ENCODE measurements at places on chromosomes 7 and 10. TPM values are rescaled to one million over a fixed set of nuclear protein-coding genes. Genes with fewer than 3 reads are reported as not detected.

DNA sequence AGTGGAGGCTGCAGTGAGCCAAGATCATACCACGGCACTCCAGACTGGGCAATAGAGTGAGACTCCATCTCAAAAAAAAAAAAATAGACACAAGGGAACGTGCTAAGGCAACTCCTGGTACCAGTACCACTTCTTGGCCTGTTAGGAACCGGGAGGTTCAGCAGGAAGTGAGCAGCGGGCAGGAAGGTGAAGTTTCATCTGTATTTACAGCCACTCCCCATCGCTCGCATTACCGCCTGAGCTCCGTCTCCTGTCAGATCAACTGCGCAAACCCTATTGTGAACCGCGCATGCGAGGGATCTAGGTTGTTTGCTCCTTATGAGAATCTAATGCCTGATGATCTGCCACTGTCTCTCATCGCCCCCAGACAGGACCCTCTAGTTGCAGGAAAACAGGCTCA is 69.9 kb upstream of the FOXK1 start:
- no peak for DNase-seq

DNA sequence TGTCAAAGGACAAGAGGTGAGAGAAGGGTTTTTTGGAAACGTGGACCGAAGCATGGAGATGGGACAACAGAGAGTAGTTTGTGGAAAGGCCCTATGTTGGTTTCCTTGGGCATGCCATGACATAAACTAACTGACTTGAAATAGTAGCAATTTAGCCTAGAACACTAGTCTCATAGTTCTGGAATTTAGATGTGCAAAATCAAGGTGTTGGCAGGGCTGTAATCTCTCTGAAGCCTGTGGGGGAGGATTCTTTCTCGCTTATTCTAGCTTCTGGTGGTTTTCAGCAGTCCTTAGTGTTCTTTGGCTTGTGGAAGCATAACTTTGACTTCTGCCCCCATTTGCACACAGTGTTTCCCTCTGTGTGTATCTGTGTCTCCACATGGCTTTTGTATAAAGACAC is 283.4 kb downstream of the GFRA1 start:
- DNase-seq, result no peak

GRCh38 chr7:80809545-80809944 is 109.3 kb downstream of the SEMA3C start:
- no peak for DNase-seq

ZNF783 gene
- 4.8 TPM for total RNA-seq

- DNase-seq, result no peak
Measured at GRCh38 chr7:42359946-42360345, 122.9 kb upstream of the GLI3 start.

- DNase-seq, result no peak
Measured at GRCh38 chr10:6625428-6625827, 45.4 kb upstream of the PRKCQ start.

SMKR1 gene
- 0.56 TPM for total RNA-seq

DNA sequence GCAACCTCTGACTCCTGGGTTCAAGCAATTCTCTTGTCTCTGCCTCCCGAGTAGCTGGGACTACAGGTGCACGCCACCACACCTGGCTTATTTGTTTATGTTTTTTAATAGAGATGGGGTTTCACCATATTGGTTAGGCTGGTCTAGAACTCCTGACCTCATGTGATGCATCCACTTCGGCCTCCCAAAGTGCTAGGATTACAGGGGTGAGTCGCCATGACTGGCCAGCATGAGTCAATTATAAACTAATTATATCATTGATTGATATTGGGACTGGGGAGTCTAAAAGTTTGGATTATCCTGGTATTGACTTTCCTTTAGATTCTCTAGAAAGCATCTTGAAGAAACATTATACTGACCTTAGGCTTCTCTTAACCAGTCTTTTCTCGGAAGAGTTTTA is 73.9 kb upstream of the CCNY start:
- peak; percentile 4 for DNase-seq

GRCh38 chr7:51253157-51253556 is 63.5 kb downstream of the COBL start:
- no peak for DNase-seq

GJC3 gene
- not detected for total RNA-seq

SUGCT gene
- total RNA-seq, result 1.5 TPM

DNA sequence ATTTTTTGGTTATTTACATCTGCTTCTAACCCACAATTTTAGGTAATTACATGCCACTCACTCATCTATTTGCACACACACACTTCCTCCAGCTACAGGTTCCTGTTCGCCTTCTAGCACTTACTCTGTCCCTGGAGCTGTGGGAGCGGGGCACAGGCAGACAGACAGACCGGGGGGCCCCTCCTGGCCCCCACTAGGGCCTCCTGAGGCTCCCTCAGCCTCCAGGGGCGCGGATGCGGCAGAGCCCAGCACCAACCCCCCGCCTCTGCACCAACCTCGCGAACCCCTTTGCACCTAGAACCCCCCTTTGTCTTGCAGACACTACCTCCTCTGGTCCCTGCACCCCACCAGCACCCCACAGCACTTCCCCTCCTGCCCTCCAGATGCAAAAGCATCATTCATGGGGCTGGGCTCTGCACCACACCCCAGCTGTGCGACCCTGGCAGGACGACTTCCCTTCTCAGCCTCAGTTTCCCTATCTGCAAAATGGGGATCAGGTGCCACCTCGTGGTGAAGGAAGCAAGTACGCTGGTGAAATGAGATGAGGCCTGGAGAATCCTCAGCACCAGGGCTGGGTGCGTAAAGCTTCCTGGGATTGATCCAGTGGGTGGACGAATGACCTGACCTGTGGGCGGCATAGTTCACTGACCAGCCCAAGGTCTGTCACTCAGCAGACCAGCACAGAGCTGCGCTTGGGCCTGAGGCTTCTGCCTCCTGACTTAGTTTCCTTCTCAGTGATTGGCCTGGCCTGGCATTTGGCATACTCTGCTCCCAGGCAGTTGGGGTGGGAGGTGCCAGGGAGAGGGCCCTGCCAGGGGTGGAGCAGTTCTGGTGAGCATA is 37.9 kb downstream of the ELFN1 start:
- DNase-seq, result no peak

DNA sequence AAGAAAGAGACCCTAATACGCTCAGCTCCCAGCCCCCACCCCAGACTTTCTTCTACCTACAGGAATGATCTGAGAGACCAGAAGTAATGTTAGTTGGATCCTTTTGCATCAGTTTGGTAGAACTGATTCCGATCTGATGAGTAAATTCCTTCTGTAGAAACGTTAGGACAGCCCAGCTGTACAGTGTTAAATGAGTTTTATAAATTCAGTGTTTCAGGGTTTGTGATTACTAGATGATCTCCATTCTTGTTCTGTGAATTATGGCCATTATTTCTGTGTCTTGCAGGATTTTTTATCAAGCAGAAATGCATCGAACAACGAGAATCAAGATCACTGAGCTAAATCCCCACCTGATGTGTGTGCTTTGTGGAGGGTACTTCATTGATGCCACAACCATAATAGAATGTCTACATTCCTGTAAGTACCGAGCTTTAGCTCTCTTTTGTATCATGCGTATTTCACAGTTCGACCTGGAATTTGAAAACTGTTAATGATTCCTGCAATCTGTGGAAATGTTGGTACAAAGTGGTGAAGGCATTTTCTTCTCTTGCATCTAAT is 5.3 kb downstream of the BMI1 start:
- no peak for DNase-seq

DNA sequence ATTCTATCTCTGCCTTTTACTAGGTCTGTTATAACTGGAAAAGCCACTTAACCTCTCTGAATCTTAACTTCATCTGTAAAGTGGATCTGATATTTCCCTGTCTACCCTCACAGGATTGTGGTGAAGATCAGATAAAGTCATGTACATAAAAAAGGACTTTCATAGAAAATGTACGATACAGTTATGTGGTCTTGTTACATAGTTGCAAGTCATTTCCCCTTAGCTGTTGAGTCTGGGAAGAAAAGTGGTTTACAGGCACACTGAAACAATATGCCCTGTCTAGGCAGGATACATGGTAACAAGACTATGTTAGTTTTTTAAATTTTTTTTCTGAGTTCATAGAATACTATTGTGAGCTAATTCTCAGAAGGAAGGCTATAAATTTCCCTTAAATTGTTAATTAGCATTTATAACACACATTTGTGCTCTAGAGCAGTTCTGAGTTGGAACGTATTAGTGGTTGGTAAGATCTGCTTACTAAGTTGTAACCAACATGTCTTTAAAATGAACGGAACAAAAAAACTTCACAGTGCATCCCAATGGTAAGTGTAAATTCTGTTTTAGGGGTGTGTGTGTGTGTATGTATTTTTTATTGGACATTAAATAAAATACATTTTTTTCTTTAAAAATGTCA is 7.1 kb upstream of the GSTO1 start:
- no peak for DNase-seq

ADAM22 gene
- not detected for total RNA-seq

DNA sequence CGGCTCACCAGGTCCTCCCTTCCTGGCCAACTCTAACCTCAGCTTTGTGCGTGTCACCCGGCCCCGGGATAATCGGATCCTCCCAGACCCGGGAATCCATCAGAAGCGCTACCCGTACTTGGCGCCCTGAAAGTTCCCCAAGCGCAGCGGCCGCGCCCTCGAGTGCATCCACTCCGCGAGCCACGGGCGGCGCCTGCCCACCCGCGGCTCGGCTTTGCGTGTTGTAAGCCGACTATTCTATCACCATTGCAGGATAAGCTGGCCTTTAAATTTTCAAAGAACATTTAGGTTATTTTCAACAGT is 35.7 kb upstream of the EBLN1 start:
- no peak for DNase-seq

DNA sequence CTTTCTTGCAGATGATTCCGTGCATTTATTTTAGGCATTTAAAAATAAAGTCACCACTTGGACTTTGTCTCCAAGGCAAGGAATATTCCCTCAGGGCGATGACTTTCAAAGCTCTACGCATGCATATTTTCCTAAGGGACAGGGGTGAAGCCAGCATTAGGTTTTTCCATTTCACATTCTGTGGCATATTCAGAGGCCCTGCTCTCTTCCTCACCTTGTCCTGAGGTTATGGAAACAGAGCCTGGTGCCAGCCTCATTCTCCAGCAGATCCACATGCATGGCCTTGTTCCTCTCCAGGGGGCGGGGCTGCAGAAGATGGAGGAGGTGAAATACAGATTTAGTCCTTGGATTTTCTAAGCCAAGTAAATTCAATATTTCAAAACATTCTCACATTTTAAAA is 11.6 kb upstream of the LYZL1 start:
- DNase-seq, result no peak

DNA sequence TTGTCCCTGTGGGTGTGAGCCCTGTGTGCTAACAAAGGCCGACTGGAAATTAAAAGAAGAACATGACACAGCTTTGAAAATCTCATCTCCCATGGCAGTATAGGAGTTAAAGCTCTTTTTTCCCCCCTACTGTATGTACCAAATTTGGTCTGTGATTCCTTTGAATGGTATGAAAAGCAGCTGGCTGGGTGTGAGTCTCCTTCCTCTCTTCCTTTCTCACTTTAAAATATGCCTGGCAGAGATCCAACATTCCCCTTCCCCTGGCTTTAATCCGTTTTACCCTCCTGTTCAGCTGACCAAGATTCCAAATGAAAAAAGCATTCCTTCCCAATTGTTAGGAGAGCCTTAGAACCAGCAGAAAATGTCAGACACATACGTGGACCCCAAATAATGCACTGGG is 225.0 kb upstream of the CELF2 start:
- peak; percentile 66 for DNase-seq

CUZD1 gene
- total RNA-seq, result 0.13 TPM

DNA sequence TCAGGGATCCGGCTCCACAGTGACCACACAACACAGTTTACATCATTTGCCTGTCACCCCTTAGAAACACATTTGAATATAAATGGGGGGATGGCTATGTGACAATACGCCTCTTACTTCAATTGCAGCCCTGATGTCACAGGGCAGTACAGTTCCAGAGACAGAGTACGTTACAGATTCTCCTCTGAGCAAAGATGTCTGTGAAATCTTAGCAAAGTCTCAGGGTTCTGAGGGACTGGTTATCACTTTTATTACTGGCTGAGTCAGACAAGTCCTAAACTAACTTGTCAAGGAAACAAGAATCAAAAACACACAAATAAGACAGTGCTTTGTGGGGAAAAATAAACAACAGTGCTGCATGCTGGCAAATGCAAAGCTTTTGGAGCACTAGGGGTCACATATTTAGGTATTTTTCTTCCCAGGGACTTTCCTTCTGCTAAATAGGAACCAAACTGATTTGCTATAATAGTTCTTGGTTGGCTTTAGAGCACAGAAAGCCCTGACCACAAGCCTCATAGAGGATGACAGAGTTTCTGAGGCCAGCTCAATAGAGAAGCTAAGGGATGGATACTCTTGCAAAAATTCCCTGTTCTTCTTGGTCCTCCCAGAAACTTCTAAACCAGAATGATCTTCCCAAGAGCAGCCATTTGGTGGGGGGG is 501.6 kb downstream of the GRID1 start:
- no peak for DNase-seq

OGDHL gene
- total RNA-seq, result not detected

GPR37 gene
- total RNA-seq, result 0.07 TPM

DNA sequence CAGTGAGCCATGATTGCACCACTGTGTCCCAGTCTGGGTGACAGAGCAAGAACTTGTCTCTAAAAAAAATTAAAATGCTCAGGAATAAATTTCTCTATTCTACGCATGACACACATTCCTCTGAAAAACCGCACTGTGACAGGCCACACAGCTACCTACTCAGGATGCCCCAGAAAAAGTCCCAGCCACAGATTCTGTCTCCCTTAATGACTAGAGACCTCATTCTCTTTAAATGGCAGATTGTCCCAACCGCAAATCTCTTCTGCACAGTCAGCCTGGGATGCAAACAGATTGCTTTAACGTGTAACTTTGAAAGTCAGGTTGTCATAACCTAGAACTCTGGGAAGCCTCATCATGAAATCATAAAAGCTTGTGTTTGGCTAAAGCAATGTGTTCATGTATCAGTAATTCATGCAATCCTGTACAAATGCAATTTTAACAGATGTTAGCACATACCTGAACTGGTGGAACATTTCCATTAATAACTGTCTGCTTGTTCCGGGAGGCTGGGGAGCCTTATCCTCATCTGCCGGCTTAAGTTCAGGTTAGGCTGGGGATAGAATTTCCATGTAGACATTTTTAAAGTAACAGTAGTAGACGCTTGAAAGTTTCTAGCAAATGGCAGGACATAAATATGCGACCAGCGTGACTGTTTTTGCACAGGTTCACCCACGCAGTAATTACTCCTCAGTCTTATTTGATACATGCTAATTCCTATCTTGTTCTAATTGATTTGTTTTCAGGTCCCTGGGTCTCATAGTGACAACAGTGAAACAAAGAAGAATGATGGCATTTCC is 26.2 kb upstream of the MSRB2 start:
- no peak for DNase-seq

DNA sequence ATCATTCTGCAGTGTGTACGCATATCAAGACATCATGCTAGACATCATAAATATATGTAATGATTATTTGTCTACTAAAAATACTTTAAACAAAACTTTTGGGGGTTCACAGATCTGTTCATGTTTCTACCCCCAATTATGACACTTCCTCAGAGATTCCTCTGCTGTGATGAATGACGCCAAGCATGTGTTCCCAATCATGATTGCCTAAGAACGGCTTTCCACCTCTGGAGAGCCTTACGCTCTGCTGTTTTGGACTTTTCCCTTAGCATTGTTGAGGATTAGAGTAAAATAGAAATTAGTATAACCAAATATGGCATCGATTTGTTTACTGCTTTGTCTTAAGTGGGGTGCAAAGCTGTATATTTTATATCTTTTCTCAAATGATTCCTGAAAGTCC is 236.3 kb upstream of the IGFBP3 start:
- DNase-seq, result no peak

All from MG63 (cell line).